Left renal cortex interstitium (tissue), 4 donors: ENCODE measurements at places on chromosomes 12 and 14.

- no peak for DNase-seq
Observed at GRCh38 chr14:80536456-80536855, 325.2 kb upstream of the DIO2 start.

- no peak for DNase-seq
Observed at GRCh38 chr14:69090187-69090789, 62.6 kb downstream of the DCAF5 start.

DNA sequence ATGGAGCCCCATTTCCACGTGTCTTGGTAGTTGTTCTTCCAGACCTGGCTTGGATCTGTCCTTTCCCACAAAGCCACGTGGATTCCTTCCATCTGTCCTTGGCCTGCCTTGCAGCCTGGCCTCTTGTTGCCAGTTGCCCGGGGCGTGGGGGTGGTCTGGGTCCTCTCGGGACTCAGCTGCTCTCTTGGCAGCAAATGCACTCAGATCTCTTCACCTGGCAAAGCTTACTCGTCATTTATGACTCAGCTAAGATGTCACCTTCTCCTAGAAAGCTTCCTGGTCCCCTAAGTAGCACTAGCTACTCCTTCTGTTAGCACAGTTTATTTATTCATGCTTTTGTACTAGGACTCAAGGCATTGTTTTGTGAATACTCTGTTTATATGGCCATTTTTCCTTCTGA, 13.6 kb downstream of the PLEKHG3 start:
- DNase-seq: no peak

DNA sequence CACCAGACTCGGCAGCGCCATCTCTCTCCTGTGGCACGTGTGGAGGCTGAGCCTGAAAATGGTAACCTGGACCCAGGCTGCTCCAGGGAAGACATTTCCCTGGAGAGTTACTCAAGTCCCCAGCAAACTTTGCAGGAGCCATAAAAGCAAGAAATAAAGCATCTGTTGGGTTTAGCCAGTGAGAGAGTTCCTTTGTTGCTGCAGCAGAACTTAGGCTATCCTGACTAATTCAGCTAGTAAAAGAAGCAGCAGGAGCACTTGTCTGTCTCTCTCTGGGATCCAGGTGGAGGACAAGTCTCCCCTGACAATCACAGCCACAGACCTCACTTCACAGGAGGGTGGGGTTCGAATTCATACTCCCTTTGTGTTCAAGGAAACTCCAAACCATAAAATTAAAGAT, 79.2 kb upstream of the DIO3 start:
- no peak for DNase-seq

DNA sequence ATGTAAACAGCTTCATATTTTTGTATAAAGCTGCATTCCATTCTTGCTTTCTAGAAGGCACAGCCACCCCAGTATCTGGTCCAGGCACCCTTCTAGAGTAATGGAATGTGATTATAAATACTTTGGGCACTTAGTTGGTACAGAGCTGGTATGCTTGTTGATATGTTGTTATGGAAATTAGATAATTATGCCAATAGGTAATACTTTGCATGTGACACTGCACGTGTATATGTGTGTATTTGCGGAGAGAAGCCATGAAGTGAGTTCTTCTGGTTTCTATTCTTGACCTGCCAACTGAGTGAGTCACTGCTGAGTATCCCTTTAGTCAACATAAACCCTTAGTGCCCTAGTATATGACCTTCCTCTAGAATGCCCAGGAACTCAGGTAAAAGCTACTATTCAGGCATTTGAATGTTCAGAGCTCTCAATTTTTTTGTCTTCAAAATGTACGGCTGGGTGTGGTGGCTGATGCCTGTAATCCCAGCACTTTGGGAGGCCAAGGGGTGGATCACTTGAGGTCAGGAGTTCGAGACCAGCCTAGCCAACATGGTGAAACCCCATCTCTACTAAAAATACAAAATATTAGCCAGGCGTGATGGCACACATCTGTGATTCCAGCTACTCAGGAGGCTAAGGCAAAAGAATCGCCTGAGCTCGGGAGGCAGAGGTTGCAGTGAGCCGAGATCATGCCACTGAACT, 6.2 kb upstream of the TCP11L2 start:
- no peak for DNase-seq

DNA sequence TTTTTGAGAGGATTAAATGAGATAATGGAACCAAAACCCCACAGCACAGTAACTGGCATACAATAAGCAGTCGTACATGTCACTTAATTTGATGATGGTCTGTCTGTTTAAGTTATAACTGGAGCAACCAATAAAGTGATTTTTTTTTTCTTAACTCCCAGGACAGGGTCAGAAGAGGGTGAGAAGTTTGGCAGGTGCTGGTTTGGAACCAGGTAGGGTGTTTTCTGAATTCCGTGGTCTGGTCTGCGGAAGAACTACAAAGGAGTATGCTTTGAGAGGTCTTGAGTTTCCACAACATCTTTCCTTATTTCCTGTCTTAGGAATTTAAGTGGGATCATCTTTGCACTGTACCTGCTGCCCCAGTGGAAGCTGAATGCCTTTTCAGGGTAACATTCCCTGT, 111.7 kb downstream of the SLC8A3 start:
- DNase-seq: no peak

DNA sequence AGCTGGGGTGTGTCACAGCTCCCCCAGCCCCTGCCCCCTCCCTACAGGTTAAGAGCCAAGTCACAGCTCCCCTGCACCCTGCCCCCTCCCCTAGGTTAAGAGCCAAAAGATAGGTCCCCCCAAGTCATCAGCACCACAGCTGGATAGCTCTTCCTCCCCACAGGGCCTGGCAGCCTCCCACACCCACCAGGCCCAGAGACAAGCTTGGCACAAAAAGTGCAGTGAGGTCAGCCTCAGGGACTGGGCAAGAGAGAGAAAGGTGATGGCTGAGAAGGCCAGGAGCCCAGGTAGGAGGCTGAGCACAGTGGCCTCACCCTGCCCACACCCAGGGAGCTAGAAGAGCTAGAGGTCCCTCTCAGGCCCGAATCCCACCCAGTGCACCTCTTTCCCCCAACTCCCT, 8.7 kb downstream of the ITGA7 start:
- DNase-seq: no peak
